Peyer's patch (tissue), 4 donors: ENCODE measurements at places on chromosomes 6 and 20. TPM values are rescaled to one million over a fixed set of nuclear protein-coding genes. Genes with fewer than 3 reads are reported as not detected.

DNA sequence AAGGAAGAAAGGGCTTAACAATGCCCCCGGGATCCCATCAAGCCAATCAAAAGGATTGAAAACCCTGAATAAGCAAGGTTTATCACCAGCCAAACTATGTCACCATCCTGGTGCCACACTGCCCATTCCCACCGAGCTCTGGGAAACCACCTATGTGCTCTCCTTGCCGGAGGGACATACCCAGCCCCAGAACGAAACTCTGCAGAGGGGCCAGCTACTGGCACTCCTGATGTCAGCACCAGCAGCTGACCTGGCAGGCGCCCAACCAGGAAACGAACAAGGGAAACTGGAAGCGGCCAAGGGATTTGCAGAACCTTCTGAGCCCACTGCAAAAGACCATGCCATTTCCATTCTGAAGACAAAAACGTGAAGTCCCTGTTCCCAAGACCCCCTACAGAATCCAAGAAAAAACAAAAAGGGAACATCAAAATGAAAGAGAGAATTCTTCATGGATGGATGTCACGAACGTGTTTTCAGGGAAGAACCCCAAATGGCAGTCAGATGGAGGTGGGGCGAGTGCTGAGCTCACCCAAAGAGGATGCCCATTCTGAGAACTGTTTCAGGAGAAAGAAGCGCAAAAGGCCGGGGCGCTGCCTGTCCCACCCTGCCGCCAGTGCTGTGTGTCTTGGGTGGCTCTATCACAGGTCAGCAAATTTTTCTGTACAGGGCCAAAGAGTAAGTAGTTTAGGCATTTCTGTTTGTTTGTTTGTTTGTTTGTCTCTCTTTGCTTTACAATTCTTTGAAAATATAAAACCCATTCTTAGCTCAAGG, 305.2 kb downstream of the ESR1 start:
- DNase-seq: no peak

GRCh38 chr20:44174996-44175765, 11.8 kb downstream of the JPH2 start:
- DNase-seq: no peak

Gene ERMARD
- 32.6 TPM for total RNA-seq

DNA sequence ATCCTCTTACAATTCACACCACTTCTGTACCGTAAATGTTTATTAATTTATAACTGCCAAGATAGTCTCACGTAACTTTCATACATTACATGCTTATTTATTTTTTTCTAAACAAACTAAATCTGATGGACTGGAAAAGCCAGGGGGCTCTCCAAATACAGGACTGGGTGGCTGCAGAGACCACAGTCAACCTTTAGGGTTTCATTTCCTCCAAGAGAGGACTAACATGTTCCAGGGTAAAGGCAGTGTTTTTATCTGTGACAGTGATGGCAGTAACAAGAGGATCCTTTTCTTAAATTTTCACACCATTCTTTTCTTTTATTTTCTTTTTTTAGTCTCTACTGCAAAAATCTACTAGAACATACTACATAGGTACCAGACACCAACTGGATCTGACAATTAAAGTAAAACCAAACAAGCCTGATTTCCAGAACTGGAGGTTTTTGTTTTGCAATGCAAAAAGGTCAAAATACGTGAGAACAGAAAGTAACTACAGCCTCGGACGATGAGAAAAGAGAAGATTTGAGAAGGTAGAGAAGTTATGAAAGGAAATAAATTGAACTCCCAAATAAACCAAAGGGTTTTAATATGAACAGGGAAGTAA, 1.2 kb downstream of the LMBRD1 start:
- DNase-seq: no peak

Gene NHSL1
- total RNA-seq: 187 TPM

- no peak for DNase-seq
Observed at GRCh38 chr6:165776691-165777090, 113.7 kb upstream of the PDE10A start.

GRCh38 chr6:144063246-144063743, 32.1 kb downstream of the SF3B5 start:
- DNase-seq: peak; percentile 51

DNA sequence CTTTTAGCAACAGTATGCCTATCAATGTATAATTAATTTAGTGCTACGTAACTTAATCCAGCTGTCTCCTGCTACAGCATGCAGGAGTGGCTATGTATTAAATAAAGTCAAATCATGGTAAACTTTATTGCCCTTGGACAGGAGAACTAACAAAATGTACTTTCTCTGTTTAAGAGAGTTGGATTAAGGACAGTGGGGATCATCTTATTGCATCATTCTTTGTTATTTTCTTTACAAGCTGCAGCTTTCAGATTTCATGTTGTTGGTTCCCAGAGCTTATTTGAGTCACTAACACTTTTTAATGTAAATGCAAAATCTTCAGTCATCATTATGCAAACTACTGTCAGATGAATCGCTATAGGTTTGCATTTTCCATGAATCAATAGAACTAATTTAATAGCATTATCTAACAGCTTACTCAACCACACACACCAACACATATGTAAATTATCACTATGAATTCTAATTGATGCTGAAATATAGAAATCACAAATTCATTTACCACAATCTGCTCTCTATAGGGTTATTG, 424.7 kb downstream of the MMUT start:
- no peak for DNase-seq

DNA sequence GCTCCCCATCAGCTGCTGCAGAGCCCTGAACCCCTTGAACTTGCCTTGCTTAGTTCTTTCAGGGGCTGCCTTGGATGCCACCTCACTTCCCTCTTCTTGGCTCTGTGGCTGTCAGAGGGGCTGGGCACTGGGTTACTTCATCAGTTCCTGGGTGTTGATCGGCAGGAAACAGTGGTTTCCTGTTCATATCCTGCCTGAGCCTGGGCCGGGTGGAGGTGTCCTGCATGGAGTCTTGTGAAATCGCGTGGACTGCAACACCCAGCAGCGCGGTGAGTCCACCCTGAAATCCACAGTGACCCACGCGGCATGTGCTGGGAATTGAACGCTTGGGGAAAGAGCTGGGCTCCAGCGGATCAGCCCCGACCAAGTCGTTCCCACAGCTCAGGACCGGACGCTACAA, 97.5 kb downstream of the CDH26 start:
- DNase-seq: peak; percentile 34

- DNase-seq: peak; percentile 74
Observed at GRCh38 chr6:168060521-168060931, 18.5 kb downstream of the FRMD1 start.

Gene WFDC12
- not detected for total RNA-seq

GRCh38 chr6:53532061-53532797, 12.7 kb downstream of the GCLC start:
- no peak for DNase-seq

DNA sequence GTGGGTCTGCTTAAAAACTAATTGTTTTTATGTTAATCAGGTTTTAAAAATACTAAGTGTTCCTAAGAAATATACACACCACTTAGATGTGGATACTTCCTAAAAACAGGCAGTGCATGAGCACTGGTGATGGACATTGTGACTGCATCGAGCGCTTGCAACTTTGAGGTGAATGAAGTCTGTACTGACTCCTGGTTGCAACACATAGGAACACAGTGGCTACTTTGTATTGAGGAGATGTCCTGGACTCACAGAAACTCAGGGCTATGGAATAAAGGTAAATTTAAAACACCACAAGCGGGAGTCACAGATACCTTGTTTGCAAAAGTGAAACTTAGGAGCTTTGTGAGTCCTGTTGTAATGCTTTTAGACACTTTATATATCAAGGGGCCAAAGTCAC, 55.6 kb upstream of the POLR1H start:
- no peak for DNase-seq

DNA sequence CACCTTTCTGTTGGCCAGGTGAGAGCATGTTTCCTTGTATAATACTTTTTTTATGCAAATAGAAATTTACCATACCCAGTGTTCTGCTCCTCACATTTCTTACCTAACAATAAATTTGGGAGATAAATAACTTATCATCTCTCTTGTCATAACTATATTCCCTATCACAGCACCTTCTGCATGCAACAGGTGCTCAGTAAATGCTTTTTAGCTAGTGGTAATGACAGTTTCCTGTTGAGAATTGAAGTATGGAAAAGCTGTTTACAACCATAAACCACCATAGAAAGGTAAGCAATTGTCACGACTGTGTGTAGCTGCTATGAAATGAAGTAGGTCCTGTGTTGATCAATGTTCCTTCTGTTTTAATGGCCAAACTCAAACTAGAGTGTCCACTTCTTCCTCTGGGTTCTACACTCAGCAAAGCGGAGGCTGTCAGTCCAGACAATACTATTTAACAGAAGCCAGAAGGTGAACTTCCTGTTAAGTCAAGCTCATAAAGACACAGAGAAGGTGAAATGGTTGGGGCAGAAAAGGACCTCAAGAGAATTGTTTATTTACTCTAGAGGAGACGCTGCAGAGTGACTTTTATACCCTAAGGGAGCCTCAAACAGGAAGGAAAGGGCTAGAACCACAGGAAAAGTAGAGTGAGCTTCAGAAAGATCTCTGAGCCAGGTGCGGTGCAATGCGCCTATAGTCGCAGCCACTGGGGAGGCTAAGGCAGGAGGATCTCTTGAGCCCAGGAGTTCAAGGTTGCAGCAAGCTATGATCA, 84.0 kb upstream of the SLC22A16 start:
- no peak for DNase-seq

DNA sequence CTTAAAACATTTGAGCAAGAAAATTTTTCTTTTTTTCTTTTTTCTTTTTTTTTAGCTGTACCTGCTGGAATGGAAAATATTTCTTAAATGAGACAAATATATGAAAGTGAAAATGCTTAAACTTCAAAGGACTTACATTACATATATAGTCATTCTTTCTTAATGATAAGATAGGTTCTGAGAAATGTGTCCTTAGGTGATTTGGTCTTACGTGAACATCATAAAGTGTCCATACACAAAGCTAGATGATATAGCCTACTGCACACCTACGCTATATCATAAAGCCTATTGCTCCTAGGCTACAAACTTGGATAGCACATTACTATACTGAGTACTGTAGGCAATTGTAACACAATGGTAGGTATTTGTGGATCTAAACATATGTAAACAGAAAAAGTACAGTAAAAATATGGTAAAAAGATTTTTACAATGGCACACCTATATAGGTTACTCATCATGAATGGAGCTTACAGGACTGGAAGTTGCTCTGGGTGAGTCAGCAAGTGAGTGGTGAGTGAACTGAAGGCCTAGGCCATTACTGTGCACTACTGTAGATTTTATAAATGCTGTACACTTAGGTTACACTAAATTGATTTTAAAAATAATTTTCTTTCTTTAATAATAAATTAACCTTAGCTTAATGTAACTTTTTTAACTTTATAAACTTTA, 54.6 kb downstream of the RPP21 start:
- no peak for DNase-seq

DNA sequence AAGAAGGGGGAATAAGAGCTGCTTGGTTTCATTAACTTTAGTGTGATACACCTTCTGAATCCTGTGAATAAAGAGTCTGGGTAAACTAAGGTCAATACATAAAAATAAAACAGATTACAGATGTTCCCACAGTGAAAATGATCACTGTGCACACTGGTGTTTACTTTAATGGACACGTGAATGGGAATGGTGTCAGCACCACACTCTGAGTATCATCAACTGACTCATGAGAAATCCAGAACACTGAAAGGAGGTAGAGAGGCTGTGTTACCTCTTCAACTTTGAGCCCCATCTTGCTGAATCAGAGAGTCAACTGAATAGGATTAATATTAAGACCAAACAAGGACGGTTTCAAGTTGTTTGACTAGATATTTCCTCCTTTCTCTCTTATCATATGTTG, 75.0 kb downstream of the ELOVL4 start:
- no peak for DNase-seq

DNA sequence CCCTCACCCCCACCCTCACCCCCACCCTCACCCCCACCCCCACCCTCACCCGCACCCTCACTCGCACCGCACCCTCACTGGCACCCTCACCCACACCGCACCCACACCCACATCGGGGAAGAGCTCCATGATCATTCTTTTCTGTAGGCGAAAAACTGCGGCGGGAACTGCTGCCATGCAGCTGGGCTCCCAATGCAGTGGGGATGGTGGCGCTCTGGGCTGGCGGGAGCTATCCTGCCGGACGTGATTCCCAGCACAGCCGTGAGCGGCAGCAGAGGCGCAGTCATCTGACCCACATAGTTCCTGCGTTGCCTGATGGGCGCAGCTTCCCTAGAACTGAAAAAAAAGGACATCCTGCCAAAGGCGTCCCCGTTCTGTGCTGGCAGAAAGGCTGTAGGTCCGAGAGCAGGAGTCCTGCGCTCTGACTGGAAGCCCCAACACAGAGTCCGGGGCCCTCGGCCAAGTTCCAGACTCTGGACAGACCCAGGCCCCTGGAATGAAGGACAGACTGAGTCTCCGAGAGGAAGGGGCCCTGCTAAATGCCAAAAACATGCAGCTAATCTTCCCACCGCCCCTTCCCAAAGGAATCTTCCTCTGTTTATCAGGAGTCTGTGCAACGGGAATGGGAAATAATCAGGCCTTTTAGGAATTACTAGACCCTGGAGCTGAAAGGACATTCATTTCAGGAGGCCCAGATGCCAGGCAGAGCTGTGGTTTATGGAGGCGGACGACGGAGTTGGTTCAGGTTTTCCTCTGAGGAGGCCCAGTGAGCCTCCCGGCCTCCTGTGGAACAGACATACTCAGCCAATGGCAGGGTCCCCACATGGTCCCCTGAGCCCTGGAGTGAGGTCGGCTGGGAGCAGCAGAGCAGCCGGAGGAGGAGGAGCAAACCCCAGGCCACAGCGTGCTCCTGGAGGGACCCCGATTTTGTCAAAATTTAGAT, 14.1 kb upstream of the TCFL5 start:
- peak; percentile 75 for DNase-seq

GRCh38 chr20:24954566-24954965, 5.5 kb downstream of the CST7 start:
- no peak for DNase-seq

DNA sequence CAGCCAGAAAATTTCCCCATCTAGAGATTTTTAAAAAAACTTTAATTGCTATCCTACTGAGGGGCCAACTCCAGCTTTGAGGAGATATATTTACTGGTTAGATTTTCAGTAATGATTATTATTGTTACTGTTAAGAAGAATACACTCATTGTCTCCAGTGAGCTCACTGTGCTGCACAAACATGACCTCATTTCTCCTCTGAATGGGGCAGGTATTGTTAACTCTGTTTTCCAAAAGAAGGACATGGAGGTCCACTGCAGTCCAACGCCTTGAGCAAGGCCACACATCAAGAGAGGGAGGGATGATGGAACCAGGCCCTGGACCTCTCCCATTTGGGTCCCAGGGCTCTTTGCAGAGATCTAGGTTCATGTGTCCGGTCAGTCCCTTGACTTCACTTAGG, 13.9 kb upstream of the SCUBE3 start:
- no peak for DNase-seq

DNA sequence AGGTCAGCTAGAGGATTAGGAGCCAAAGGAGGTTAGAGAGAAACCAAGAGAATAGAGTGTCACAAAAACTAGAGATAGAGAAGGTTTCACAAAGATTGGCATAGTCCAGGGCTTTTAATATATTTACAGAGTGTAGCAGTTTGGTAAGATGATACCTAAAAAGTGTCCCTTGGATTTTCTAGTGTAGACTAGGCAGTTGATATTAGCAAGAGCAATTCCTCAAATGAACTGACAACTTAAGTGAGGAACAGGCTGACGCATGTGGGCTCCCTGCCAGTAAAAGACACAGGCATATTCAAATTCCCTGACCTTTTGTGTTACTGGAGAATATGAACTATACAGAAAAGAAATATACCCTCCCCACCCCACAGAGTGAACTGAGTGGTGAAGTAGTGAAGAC, 40.1 kb downstream of the VTA1 start:
- no peak for DNase-seq

- no peak for DNase-seq
Observed at GRCh38 chr6:167832497-167833395, 6.0 kb downstream of the AFDN start.

- DNase-seq: no peak
Observed at GRCh38 chr20:1376408-1377270, 16.2 kb downstream of the FKBP1A start.

Gene RPL10A
- 347 TPM for total RNA-seq

Gene PAX1
- not detected for total RNA-seq
